Thoracic aorta (tissue), 2 donors: ENCODE measurements at places on chromosomes 3 and 15.

- H3K27me3 ChIP-seq: no peaks in the 10 kb centered on the region
- H3K4me1 ChIP-seq: peaks cover 32% of the 10 kb centered on the region
- no peak overlapping the region for H3K4me3 ChIP-seq
- no peaks in the 10 kb centered on the region for H3K36me3 ChIP-seq
Measured at GRCh38 chr3:177135841-177136492, 61.3 kb downstream of the TBL1XR1 start.

GRCh38 chr3:141045849-141046248 lies 5.3 kb upstream of the SPSB4 start:
- no peak overlapping the region for H3K4me3 ChIP-seq
- H3K4me1 ChIP-seq: peaks cover 5% of the 10 kb centered on the region
- H3K27me3 ChIP-seq: no peaks in the 10 kb centered on the region
- H3K27ac ChIP-seq: no peak overlapping the region

- H3K4me1 ChIP-seq: peaks cover 58% of the 10 kb centered on the region
- no peaks in the 10 kb centered on the region for H3K36me3 ChIP-seq
- H3K4me3 ChIP-seq: peak overlapping the region; percentile 71
Measured at GRCh38 chr15:85622221-85622831, 172.4 kb downstream of the KLHL25 start.

- H3K27me3 ChIP-seq: no peaks in the 10 kb centered on the region
- H3K36me3 ChIP-seq: no peaks in the 10 kb centered on the region
- peak overlapping the region; percentile 70 for H3K4me3 ChIP-seq
- H3K4me1 ChIP-seq: peaks cover 14% of the 10 kb centered on the region
Measured at GRCh38 chr15:99487337-99487730, 78.5 kb upstream of the MEF2A start.

GRCh38 chr3:155308831-155309230 lies 15.3 kb upstream of the STRIT1 start:
- DNase-seq: no peak
- no peaks in the 10 kb centered on the region for H3K36me3 ChIP-seq
- H3K4me3 ChIP-seq: no peak overlapping the region
- H3K4me1 ChIP-seq: no peaks in the 10 kb centered on the region
- H3K27ac ChIP-seq: no peak overlapping the region

DNA sequence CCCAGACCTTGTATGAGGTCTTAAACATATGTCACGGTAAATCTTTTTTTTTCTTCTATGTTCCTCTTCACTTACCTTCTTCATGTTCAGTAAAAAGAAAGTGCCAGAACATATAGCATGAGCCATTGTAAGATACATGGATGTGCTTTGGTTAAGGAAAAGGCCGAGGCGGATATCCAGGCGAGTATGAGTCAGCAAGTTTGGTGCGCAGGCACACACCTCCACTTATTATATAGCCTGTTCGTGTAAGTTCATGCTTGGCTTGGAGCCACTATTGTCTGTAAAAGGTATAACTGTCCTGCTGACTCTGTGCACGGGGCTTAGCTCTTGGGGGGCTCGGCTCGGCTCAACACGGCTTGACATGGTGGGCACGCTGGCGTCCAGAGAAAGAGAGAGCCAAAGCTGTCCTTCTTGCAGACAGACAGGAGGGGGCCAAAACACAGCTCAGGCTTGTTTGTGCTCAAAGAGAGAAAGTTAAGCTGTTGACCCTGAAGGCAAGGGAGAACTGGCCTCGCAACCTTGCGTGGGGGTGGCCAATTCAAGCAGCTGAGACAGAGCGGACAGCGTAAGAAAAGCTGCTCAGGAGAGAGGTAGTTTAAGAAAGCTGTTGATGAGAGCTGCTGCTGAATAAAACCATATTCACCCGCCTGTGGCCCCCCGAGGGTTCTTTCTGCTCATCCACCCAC lies 251.2 kb downstream of the SLC9A9 start:
- H3K36me3 ChIP-seq: no peaks in the 10 kb centered on the region
- H3K4me3 ChIP-seq: no peak overlapping the region
- no peak overlapping the region for H3K27ac ChIP-seq
- no peaks in the 10 kb centered on the region for H3K27me3 ChIP-seq
- H3K4me1 ChIP-seq: no peaks in the 10 kb centered on the region

DNA sequence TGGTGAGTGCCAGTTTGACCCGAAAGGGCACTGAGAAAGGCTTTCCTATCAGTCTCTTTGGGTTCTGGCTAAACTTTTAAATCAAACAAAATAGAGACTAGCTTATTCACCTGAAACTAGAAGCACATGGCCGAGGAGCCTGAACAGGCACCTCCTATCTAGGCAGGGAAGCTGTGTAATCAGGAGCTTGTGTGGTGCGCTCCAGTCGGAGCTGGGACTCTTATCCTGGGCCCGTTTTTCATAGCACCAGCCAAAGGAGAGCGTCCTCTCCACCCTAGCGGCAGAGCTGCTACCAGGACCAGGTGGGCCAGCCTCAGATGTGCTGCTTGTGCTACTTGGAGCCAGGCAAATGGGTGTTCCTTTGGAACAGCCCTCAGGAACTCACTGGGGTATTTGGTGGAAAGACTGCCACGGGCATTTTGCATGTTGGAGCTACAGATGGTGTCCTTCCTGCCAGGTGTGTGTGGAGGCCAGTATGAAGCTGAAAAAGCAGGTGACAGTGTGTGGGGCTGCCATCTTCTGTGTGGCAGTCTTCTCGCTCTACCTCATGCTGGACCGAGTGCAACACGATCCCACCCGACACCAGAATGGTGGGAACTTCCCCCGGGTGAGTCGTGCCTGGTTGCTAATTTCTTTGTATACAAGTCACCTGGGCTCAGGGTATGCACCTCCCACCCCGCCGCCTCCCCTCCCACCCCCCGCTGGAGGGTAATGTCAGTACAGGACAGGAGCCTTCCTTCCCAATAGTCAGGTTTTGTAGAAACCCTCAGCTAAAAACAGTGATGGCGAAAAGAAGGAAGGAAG lies 833 bp downstream of the MAN2A2 start:
- no peaks in the 10 kb centered on the region for H3K27me3 ChIP-seq
- H3K36me3 ChIP-seq: peaks cover 28% of the 10 kb centered on the region
- peaks cover 15% of the 10 kb centered on the region for H3K4me1 ChIP-seq
- H3K27ac ChIP-seq: peak overlapping the region; percentile 90
- no peak for DNase-seq

GRCh38 chr3:45414341-45414740 lies 26.0 kb downstream of the LARS2 start:
- H3K4me3 ChIP-seq: no peak overlapping the region
- H3K4me1 ChIP-seq: peaks cover 15% of the 10 kb centered on the region
- H3K27ac ChIP-seq: no peak overlapping the region
- H3K36me3 ChIP-seq: peaks cover 8% of the 10 kb centered on the region
- no peak for DNase-seq

DNA sequence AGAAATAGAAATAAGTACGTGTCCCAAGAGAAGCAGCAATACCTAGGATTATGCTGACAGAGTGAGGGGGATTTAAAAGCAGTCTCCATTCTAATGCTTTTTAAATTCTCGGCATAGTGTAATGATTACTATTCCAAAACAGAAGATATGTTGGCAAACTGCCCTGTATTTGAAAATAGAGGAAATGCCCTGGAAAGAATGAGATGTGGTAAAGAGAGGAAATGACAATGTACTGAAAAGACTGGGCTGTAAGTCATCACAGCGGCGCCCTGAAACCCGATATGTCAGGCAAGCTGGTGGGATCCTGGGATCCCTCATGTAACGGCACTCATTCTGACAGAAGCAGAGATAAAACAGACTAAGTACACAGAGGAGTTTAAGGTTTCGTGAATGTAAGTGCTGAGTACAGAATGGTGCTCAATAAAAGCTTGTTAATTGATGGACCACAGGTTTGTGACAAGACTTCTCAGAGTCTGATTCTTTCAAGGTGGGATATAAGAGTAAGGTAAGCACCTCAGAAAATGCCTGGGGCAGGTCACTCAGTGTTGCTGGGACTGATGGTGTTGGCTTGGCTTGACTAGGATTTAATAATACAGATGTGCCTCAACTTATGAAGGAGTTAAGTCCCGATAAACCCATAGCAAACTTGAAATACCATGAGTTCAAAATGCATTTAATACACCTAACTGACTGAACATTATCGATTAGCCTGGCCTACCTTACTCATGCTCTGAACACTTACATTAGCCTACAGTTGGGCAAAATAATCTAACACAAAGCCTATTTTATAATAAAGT lies 91.4 kb downstream of the NFKBIZ start:
- no peak for DNase-seq
- H3K4me3 ChIP-seq: peak overlapping the region; percentile 39
- H3K36me3 ChIP-seq: no peaks in the 10 kb centered on the region
- peaks cover 19% of the 10 kb centered on the region for H3K4me1 ChIP-seq

DNA sequence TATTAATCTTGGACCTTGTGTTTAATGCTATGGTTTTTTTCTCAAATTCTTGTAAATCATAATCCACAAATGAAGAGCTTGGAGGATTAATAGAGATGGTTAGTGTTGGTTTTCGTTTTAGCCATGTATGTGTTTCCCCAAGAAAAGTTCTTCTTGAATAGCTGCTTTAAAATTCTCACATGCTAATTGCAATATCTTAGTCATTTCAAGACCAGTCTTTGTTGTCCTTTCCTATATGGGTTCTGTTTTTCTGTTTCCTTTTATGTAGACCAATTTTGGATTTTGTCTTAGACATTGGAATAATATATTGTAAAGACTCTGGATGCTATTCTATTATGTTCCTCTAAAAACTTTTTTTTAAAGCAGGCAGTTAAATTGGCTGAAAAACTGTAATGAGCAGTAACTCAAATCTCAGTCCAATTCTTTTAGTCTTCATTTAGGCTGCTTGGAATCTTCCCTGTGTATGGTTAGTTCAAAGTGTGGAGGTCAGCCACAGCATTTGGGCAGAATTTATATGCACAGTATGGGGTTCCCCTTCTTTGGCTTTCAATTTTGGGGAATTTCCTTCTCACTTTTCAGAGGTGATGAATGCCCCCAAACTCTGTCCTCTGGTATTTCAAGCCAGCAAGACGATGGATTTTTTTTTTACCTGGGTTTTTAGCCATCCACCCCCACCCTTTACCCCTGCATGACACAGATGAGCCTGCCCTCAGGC lies 39.1 kb upstream of the DNAJC13 start:
- H3K27ac ChIP-seq: no peak overlapping the region
- H3K36me3 ChIP-seq: no peaks in the 10 kb centered on the region
- H3K4me1 ChIP-seq: no peaks in the 10 kb centered on the region
- H3K27me3 ChIP-seq: no peaks in the 10 kb centered on the region
- H3K4me3 ChIP-seq: no peak overlapping the region
- no peak for DNase-seq

DNA sequence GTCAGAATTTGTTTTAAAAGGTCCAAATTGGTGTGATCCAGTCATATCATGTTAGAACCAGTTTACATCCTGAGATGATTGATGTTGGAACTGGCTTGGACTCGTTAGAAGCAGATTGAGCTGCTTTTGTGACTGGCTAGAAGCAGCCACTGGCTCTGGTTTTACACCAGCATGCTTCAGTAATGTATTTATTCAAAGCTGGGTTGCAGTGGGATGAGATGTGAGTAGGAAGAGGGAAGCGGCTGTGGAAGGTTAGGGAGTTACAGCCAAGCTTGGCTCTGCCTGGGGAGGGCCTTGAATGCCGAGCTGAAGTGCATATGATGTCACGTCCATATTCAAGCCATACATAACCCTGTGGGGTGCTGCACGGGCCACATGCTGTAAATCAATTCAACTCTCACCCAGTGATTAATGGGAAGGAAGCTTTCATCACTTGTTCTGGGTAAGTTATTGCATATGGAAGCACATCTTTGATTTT lies 104.0 kb upstream of the SMAD3 start:
- no peak for DNase-seq
- H3K4me3 ChIP-seq: no peak overlapping the region
- H3K4me1 ChIP-seq: no peaks in the 10 kb centered on the region
- H3K36me3 ChIP-seq: no peaks in the 10 kb centered on the region
- no peak overlapping the region for H3K27ac ChIP-seq

GRCh38 chr15:89194608-89195007 lies 26.8 kb downstream of the RLBP1 start:
- peaks cover 63% of the 10 kb centered on the region for H3K36me3 ChIP-seq
- H3K27me3 ChIP-seq: no peaks in the 10 kb centered on the region
- H3K4me1 ChIP-seq: peaks cover 4% of the 10 kb centered on the region
- no peak overlapping the region for H3K4me3 ChIP-seq
- DNase-seq: no peak

DNA sequence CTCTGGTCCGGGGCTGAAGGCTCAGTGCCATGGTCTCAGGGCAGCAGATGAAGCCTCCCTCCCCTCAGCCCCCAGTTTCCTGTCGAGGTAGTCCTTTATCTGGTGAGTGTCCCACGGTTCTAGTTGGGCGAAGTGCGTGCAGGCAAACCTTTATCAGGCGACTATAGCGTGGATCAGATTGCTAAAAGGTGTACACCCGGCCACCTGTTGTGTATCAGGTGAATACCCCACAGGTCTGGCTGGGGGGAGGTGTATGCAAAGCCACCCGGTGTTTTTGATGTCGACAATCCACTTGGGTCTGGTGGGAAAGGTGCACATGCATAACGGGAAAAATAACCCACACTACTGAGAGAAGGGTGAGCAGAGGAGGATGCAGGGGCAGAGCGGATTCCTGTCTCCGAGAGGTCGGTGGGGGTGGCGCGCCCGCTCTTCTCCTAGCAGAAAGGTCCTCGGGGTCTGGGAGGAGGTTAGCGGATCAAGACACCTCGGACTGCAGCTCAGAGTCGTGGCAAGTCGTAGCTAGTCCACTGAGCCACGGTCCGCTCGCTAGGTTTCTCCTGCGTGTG lies 507 bp downstream of the SLC12A6 start:
- peak overlapping the region; percentile 78 for H3K4me3 ChIP-seq
- H3K27me3 ChIP-seq: no peaks in the 10 kb centered on the region
- H3K4me1 ChIP-seq: peaks cover 64% of the 10 kb centered on the region
- DNase-seq: no peak
- peaks cover 7% of the 10 kb centered on the region for H3K36me3 ChIP-seq

- no peaks in the 10 kb centered on the region for H3K27me3 ChIP-seq
- DNase-seq: no peak
- peaks cover 34% of the 10 kb centered on the region for H3K36me3 ChIP-seq
- peak overlapping the region; percentile 84 for H3K27ac ChIP-seq
- peaks cover 38% of the 10 kb centered on the region for H3K4me1 ChIP-seq
Measured at GRCh38 chr3:8503461-8503860, 1.8 kb downstream of the LMCD1 start.

GRCh38 chr3:37907906-37908305 lies 46.2 kb downstream of the CTDSPL start:
- no peaks in the 10 kb centered on the region for H3K36me3 ChIP-seq
- no peak for DNase-seq
- no peak overlapping the region for H3K4me3 ChIP-seq
- peaks cover 33% of the 10 kb centered on the region for H3K4me1 ChIP-seq

GRCh38 chr15:41562784-41563198 lies 3.8 kb downstream of the TYRO3 start:
- no peak for DNase-seq
- H3K27me3 ChIP-seq: no peaks in the 10 kb centered on the region
- H3K36me3 ChIP-seq: no peaks in the 10 kb centered on the region
- H3K4me3 ChIP-seq: no peak overlapping the region

DNA sequence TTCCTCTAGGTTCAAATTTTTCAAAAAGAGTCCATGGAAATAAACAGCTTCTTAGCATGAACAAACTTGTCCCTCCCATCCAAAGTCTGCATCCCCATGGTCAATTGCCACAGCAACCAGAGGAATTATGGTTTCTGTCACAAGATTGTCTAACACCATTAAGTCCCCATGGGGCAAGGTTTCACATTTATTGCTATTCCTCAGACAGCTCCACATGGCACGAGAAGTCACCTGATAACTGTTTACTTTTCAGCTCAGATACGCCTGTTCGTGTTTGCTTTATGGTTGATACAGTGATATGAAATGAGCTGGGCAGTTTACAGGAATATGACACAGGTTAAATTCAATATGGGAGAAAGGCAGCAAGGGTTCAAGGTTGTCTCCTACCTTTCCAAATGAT lies 37.9 kb upstream of the MUC13 start:
- no peak overlapping the region for H3K27ac ChIP-seq
- peaks cover 3% of the 10 kb centered on the region for H3K4me1 ChIP-seq
- H3K4me3 ChIP-seq: no peak overlapping the region
- no peaks in the 10 kb centered on the region for H3K27me3 ChIP-seq
